NCI-H460 (cell line): ENCODE measurements at places on chromosomes 4 and X.

DNA sequence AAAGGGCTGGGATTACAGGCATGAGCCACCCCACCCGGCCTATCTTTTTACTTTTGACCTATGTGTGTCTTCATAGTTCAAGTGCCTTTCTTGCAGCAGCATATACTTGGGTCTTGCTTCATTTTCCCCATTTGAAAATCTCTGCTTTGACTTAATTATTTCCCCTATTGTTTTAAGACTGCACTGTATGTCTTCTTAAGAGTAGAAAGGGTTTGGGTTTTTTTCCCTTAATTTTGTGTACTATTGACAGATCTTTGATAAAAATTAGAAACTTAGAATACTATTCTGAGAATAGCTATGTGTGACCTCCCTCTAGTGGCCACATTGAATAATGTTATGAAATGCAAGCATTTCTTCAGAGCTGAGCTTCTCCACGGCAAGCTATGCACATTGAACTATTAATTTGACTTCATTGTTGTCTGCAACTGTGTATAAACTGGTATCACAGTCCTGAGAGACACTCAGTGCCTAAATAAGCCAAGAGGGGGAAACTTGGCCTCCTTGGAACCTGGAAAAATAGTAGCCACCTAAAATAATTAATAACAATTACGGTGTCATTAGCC is 8.7 kb upstream of the SLC25A4 start:
- DNase-seq, result no peak

DNA sequence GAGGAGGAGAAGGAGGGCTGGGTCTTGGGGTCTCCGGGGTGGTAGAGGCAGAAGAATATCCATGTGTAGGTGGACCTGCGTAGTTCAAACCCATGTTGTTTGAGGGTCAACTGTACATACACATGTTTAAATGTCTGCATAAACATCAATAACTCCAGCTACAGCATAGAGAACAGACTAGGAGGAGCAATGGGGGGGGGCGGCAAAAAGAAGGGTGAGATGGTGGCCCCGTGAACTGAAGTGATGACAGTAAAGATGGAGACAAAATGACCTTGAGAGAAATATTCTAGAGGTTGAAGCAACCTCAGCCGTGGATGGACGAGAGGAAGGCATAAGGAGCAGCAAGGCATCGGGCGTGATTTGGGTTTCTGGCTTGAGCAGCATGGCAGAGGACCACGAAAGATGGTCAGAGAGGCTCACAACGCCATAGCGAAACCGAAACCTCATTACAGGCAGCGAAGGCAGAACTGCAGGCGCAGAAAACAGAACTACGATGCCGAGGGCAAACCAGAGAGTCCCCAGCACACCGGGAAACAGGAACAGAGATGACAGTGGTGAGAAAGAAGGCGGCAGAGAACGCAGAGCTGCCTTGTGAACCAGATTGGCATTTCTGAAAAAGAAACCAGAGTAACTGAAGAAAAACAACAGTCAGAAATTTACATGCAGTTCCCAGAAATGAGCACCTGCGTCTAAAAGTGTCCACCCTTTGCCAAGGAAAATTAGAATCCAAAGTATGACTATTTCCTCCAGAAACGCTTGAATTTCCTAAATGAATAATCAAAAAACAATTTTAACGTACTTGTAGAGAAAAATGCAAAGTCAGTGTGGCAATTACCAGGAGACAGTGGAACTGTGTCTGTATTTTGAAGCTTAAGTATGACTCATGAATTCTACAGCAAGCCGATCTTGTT is 50.3 kb upstream of the ENPP6 start:
- DNase-seq, result peak; percentile 58

- no peak for DNase-seq
These were observed 41.9 kb downstream of the RWDD4 start for GRCh38 chr4:183617075-183617474.

GRCh38 chr4:146349306-146349705 is 135.0 kb downstream of the REELD1 start:
- no peak for DNase-seq

- peak; percentile 42 for DNase-seq
These were observed 650.8 kb downstream of the PCDH7 start for GRCh38 chr4:31370866-31371465.

DNA sequence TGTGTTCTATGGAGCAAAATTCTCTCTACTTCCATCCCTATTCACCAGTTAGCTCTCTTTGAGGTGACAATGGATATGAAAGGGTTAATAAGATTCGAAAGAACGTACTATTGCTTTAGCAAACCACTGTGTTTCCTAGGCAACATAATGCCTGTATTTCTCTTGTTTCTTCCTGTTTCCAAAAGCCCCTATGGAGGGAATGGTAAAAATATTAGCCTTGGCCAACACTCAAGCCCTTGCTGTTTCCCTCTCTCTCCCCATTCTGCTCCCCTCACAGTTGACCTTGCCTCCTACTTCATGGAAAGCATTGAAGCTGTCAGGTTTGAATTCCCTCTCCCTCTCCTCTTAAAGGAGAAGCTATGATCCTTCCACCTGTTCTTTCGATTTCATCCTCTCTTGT is 9.6 kb upstream of the PGRMC1 start:
- no peak for DNase-seq

GRCh38 chrX:54427837-54428424 is 12.3 kb upstream of the TSR2 start:
- DNase-seq, result no peak

GRCh38 chrX:85112293-85112692 is 108.6 kb downstream of the APOOL start:
- no peak for DNase-seq

GRCh38 chr4:2079006-2079405 is 19.9 kb downstream of the NAT8L start:
- DNase-seq, result no peak

GRCh38 chrX:74422576-74423288 is 1.4 kb downstream of the SLC16A2 start:
- DNase-seq, result no peak

DNA sequence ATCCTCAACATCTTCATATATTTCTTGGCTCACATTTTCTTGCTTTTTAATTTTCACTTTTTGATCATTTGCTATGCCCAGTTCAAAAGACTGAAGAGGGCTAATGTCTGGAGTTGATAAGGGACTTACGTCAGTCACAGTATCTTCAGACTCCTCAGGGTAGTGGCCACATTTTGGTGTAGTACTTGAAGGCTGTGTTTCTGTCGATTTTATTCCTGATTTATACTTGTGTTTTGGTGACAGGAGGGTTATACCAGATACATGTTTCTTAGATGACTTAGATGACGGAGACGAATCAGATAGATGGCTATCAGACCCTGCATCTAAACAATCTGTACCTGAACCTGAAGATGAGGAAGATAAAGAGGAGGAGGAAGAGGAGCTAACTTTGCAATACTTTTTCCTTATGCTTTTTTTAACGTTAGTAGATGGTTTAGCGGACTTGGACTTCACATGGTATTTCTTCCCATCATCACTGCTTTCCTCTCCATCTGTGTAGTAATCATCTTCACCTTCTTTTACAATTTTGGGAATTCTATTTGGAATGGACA is 13.4 kb downstream of the CFAP97 start:
- no peak for DNase-seq

- DNase-seq, result no peak
These were observed 338.1 kb upstream of the ZCCHC13 start for GRCh38 chrX:73965833-73966232.

GRCh38 chr4:105900541-105900940 is 5.3 kb downstream of the NPNT start:
- DNase-seq, result no peak

DNA sequence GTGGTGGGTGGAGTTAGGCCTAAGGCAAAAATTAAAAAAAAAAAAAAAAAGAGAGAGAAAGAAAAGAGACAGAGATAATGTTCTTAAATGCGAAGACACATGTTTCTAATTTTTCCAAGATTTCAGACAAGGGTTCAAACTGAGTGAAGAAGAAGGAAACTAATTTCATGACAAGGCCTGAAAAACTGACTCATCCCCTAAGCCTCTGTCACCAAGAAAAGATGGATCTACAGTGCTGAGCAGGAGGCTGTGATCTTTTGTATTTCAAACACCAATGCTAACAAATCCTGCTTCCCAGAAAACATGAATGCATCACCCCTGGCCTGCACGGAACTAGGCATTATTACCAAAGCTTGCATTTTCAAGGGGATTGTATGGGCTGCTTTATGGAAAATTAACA is 75.3 kb downstream of the PPARGC1A start:
- DNase-seq, result no peak

DNA sequence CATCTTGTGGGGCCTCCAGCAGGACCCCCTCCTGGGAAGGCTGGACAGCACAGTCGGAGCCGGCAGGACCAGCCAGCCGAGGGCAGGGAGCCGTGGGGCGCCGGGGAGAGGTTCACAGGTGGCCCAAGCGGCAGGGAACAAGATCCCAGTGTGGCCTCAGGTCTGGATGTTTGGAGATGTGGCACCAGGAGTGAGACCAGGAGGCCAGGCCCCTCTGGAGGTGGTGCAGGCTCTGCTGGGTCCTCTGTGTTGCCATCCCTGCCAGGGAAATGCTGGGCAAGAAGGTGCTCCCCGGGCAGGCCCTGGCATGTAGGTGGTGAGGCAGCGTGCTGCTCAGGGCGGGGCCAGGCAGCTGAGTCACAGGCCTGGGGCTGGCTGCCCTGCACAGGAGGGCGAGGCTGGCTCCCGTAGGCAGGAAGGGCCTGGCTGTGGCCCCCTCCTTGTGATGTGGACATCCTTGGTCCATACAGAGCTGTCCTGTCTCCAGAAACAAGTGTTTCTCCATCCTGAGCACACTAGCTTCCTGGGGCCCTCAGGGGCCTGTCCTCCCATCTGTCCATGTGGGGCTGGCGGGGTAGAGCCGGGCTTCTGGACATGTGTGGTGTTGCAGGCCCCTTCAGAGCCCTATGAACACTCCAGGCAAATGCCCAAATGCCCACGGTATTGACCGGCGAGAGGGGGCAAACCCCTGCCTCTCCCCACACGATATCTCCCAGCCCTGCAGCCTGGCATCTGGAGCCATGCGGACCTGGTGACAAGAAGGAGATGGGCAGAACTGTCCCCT is 4.8 kb upstream of the HGFAC start:
- peak; percentile 71 for DNase-seq

GRCh38 chr4:24858550-24858949 is 54.3 kb downstream of the CCDC149 start:
- DNase-seq, result no peak

DNA sequence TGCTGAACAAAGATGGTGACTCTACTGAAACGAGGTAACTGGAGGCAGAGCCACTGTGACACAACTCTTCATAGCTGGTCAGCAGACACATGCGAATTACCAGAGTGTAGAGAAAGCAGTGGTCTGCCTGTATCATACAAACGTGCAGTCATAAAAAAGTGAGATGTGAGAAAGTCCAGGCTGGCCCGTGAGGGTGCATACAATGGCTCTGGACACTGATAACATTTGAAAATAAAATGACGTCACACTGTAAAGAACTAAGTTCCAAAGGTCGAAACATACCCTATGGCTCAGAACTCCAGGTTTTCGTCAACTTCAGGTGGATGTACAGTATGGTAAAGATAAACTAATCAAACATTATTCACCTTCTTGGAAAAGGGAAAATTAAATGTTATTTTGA is 95.7 kb downstream of the SHISA3 start:
- DNase-seq, result no peak

- no peak for DNase-seq
These were observed 72.1 kb upstream of the SPANXC start for GRCh38 chrX:141314441-141314840.

DNA sequence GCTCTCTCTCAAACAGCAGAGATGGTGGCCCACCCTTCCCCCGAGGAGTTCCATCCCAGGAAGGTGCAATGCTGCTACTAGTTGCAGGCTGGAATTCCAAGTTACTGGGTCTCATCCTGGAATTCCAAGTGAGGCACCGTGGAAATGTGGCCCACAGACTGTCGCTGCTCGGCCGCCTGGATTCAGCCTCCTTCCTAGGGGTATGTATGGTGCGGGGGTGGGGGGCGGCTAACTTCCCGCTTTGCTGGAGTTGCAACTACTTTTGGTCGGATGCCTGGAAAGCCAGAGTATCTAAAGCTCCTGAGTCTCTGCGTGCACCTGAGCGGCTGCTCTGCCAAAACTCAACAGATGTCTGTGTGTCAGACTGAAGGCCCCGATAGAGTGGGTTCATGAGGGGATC is 1146.2 kb downstream of the RPA4 start:
- no peak for DNase-seq

DNA sequence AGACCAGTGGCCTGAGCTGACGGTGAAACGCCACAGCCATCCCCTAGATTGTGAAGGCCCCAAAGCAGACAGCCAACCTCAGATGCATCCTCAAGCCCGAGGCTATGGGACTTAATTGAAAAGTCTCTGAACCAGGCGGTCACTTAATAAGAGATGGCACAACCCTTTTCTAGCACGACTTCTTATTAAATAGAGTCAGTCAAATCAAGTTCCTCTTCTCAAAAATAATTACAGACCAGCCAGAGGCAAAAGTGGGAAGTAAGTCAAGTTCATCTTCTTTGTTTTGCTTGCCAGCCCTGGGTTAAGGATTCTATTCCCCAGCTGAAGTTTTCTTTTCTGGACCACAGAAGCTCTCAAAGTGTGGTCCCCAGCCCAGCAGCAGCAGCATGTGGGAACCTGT is 9.7 kb upstream of the SH3KBP1 start:
- no peak for DNase-seq

- no peak for DNase-seq
These were observed 1811.2 kb upstream of the PCDH10 start for GRCh38 chr4:131337936-131338335.

GRCh38 chr4:82774711-82775171 is 23.9 kb downstream of the SCD5 start:
- no peak for DNase-seq

DNA sequence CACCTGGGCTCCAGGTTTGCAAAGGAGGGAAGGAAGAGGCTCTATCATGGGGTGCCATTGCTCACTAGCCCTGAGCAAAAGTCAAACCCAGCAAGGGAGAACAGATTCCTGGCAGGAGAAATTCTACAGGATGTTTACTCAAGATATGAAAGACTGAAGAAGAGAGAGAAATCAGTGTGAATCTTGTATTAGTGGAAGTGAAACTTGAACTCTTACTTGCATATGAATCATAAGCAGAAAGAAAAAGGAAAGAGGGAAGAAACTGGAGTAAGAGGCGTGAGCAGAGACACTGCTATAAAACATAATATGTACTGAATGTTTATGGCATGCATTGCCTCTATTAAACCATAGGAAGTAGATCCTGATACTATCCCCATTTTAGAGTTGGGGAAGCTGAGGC is 60.9 kb downstream of the C4orf46 start:
- no peak for DNase-seq

DNA sequence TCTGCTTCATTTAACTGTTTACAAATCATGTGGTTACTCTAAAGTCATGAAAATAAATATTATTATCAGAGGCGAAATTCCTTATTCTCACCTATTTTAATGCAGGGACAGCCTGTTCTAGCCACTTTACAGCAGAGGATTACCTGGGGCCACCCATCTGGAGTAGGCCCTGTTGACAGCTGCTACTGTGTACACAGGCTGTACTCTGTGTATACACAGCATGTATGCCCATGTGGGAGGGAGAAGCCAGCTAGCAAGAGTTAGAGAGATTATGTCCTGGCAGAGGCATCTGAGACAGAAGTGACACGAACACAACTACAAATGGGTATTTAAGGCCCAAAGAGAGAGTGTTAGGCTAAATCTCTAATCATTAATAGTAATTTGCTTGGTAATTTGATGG is 62.1 kb downstream of the GPRIN3 start:
- DNase-seq, result no peak
